Left lobe of liver (tissue), 2 donors: ENCODE measurements at places on chromosomes 12 and 14. TPM values are rescaled to one million over a fixed set of nuclear protein-coding genes. Genes with fewer than 3 reads are reported as not detected.

GRCh38 chr12:65938807-65939206 lies 114.5 kb downstream of the HMGA2 start:
- no peak for DNase-seq

- DNase-seq: no peak
Measured at GRCh38 chr14:30840086-30840779, 34.1 kb upstream of the COCH start.

GRCh38 chr12:18074001-18074400 lies 16.0 kb downstream of the RERGL start:
- DNase-seq: no peak

GRCh38 chr14:104560586-104560945 lies 19.0 kb upstream of the C14orf180 start:
- DNase-seq: no peak

DNA sequence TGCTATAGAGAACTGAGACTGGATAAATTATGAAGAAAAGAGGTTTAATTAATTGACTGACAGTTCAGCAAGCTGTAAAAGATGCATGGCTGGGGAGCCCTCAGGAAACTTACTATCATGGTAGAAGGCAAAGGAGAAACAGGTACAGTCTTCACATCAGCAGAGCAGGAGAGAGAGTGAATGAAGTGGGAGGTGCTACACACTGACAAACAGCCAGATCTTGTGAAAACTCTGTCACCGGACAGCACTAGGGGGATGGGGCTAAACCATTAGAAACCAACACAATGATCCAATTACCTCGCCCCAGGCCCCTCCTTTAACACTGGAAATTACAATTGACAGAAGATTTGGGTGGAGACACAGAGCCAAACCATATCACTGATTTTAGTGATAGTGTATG lies 682.4 kb downstream of the SLC16A7 start:
- DNase-seq: no peak

Gene PTHLH
- 0.10 TPM for total RNA-seq

Gene FGF23
- total RNA-seq: 0.25 TPM
